ENCODE measurements at places on chromosomes 4 and X.

DNA sequence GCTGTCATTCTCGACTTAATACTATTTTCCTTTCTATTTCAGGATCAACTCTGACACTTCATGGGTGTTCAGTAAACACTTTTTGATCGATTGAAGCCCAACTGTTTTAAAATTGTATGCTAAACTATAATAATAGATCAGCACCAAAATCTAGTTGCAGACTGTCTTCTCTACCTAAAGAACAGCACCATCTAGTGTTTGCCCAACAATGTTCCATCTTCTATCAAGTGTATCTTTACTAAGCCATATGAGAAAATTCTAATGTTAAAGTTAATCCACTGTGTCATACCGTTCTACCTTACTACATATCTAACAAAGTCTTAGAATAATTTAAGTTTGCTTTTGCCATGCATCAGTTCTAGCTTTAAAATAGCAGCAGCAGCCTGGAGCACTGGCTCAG lies 113.0 kb upstream of the PRDX4 start:
- DNase-seq, result peak; percentile 27

DNA sequence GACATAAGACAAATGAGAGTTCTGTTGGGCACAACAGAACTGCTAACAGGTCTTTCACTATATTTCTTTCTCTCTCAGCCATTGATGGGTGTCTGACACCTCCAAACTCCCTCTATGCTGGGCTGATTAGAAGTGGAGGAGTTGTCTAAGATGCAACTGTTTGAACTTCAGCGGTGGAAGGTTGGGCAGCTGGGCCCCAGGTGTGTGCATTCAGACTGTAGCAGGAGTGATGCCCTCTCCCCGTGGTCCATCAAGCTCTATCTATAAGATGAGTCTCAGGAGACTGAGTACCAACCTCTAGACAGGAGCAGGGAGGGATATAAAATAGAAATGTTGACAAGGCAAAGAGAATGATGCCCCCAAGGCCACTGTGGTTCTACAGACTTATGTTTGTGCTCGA lies 28.2 kb upstream of the CHRNA9 start:
- no peak for DNase-seq

- DNase-seq, result no peak
Measured at GRCh38 chrX:102833136-102833535, 103.9 kb upstream of the RAB40AL start.

DNA sequence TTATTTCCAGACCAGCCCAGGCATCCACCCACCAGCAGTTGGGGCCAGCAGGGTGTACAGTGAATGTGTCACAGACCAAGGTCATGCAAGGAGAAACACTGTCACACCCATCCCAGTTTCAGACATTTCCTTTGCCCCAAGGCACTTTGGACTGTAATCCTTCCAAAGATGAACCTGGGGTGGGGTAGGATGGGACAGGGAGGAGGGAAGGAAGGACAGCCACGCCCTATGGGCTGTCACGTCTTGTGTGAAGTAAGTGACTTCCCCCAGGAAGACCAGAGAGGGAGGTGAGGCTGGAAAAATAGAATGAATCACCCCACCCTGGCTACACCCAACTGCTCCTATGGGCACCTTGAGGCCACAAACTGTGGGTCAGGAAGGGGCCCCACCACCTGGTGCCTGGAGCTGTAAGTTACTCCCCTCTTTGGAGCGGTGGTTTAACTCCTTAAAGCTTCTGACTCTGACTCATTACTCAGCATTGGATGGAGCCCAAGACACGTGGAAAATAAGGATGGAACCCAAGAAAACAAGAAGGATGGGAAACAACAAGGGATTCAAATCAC lies 349.9 kb upstream of the KLF3 start:
- no peak for DNase-seq

DNA sequence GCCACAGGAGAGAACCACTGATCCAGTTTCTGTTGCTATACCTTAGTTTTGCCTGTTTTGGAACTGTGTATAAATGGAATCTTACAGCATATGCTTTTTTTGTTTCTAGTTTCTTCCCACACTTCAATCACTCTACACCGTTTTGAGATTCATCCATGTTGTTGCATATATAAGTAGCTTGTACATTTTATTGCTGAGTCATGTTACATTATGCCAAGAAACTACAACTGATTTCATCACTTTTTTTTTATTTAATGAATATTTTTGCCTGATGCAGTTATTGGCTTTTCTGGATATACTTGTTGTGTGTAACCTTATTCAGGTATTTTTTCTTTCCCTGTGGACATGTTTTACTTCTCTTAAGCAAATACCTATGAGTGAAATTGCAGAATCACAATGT lies 1135.9 kb downstream of the RAPGEF2 start:
- DNase-seq, result no peak

GRCh38 chr4:48403779-48404178 lies 62.5 kb downstream of the SLAIN2 start:
- no peak for DNase-seq

GRCh38 chr4:74159143-74159709 lies 1.3 kb downstream of the MTHFD2L start:
- no peak for DNase-seq

DNA sequence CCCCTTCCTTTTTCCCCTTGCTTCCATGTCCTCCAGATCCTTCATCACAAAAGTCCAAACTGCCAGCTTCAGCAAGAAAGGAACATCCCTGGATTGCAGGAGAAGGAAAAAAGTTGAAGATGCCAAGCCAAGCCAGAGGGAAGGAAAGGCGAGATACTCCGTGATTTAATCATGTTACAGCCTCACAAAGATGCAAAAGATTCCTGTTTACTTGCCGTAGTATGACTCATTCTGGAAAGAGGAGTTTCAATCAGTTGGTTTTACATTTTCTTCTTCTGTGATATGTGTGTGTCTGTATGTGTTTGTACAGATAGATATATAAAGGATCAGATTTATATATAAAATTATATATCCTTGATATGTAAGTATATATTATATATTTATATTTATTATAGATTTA lies 69.3 kb downstream of the BTC start:
- DNase-seq, result no peak

DNA sequence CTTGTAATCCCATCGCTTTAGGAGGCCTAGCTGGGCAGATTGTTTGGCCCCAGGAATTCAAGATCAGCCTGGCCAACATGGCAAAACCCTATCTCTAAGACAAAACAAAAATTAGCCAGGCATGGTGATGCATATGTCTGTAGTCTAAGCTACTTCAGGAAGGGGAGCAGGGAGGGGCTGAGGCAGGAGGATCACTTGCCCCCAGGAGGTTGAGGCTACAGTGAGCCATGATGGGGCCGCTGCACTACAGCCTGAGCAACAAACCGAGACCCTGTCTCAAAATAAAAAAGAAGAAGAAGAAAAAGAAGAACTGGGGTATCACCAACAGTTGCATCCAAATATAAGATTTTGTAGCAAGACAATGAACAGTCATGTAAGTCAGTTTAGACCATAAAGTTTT lies 47.3 kb upstream of the NFKB1 start:
- DNase-seq, result no peak

DNA sequence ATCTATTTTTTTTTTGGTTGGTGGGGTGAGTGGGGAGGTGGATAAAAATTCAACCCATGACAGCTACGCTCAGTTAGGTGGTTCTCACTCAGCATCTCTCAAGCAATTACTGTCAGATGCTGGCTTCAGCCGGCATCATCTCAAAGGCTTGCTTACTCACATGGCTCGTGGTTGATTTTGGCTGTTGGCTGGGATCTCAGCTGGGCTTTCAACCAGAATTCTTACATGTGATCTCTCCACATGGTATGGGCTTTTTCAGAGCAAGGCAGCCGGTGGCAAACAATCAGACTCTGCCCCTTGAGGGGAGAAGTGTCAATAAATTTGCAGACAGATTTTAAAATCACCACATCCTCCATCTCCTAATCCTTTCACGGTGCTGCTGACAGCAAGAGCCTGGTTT lies 47.2 kb downstream of the SLC34A2 start:
- DNase-seq, result peak; percentile 31

DNA sequence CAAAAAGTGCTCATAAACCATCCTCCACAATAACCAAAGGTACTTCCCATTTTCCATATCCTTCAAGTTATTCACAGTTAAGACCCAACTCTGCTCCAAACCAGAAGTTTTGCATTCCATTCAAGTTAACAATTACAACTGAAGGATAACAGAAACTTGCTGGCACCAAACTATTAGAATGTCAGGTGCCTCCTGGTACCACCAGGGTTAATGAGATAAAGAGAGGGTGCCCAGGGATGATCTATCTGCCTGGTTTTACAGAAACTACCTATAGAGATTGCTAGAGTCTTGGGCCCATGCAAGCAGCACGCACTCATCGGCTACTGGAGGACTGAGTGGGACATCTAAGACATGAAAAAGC lies 114.6 kb downstream of the RBM47 start:
- DNase-seq, result no peak

GRCh38 chrX:16347968-16348670 lies 180.8 kb downstream of the MAGEB17 start:
- DNase-seq, result no peak

DNA sequence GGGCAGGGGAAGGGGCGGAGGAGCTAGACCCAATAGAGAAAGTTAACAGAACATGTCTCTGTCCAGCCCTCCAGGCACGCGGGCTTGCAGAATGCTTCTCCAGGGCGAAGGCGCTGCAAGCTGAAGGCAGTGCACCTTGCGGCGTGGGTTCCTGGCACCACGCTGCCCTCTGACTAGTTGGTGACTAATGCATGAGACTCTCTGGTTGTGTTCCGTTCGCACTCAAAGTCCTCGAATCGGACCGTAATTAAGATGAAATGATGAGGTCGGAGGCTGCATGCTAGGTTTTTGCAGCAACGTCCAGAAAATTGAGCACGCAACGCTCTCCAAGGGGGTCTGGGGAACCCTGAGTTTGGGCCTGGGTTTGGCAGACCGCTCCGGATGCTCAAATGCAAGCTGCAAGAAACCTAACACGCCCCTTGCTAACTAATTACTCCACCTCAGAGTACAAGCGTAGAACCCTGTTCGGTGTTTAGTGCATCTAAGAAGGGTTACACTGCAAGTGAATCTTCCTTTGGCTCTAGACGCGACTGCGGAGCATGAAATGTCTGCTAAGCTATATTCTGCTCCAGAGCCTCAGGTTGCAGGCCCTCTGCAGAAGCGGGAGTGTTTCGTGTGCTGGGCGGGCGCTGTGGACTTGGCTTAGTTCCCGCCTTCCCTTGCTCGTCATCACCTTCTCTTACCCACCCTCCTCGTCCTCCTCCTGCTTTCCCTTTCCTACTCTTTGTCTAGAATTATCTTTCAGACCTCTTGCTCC lies 57.1 kb upstream of the NKAP start:
- no peak for DNase-seq

GRCh38 chrX:56744996-56745395 lies 16.0 kb downstream of the NBDY start:
- no peak for DNase-seq

GRCh38 chrX:152202886-152203285 lies 64.5 kb upstream of the MAGEA10 start:
- no peak for DNase-seq

- DNase-seq, result no peak
Measured at GRCh38 chr4:26108054-26108453, 194.0 kb downstream of the SMIM20 start.

DNA sequence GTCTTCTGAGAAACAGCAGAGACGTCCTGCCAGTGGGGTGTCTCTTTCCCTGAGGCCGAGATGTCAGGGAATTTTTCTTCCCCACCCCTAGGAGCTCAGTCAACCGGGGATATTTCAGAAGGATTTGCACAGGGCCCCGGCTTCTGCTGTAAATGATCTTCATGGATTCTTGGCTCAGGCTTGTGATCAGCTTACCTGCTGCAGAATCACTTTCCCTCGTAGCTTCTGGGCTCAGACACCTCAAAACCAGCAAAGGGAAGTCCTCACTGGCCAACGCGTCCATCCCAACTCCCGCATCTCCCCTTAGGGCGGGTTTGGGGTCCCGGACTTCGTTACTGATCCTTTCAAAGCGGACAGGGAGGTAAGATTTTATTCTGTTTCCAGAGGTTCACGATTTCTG lies 212.7 kb downstream of the SHOX start:
- no peak for DNase-seq

- no peak for DNase-seq
Measured at GRCh38 chr4:108846568-108846967, 83.7 kb upstream of the ETNPPL start.

DNA sequence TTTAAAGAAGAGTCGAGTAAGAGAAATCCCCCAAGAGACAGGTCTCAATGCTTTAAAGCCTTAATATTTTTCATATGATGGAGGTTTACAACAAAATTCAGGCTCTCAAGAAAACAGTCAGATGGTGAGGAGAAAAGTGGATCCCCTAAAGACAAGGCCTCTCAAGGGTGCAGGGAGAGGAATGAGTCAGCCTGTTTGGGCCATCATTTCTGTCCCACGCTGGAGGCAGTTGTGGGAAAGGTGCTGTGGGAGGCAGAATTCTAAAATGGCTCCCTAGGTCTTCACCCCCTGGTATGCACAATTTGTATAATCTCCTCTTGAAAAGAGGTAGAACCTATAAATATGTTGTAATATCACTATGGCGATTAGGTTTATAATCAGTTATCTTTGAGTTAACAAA lies 4.6 kb upstream of the TIFA start:
- DNase-seq, result no peak

DNA sequence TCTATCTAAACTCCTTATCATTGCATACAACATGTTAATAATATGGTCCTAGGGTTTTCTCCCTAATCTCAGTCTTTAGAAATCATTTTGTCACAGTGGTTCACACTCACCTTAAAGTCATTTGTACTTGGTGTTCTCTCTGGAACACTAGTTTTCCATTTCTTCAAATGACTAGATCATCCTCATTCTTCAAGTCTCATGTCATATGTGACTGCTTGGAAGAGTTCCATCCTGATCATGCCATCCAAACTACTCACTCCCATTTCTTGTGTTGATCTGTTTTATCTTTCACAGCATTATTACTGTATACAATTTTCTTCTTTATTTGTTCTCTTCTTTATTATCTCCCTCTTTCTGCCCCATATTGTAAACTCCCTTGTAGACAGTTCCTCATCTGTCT lies 66.5 kb downstream of the HTR2C start:
- no peak for DNase-seq

DNA sequence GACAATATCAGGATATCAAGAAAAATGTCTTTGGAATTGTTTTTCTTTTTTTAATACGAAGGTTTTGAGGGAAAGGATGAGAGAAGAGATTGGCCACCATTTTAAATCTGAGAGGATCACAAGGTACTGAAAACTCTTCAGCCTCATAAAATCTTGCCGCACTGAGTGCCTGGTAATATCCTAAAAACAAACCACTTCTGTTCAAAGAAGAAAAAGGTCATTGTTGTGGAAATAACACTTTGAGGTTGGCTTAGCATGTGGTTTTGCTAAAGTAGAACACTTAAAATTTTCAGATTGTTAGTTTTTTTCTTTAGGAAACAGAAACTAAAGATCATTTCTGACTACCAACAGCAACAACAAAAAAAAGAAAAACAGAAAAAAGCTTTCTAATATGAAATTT lies 1.0 kb upstream of the CLDN22 start:
- DNase-seq, result no peak

GRCh38 chr4:122665161-122665929 lies 44.5 kb upstream of the IL21 start:
- DNase-seq, result no peak

All from NCI-H1694 (cell line).